ENCODE measurements at places on chromosomes 2 and 18.

- DNase-seq: peak; percentile 30
Measured at GRCh38 chr18:45910405-45911023, 56.6 kb downstream of the EPG5 start.

GRCh38 chr2:56325661-56326345, 142.0 kb downstream of the CCDC85A start:
- DNase-seq: no peak

GRCh38 chr2:68282811-68283418, 30.6 kb upstream of the PPP3R1 start:
- no peak for DNase-seq

DNA sequence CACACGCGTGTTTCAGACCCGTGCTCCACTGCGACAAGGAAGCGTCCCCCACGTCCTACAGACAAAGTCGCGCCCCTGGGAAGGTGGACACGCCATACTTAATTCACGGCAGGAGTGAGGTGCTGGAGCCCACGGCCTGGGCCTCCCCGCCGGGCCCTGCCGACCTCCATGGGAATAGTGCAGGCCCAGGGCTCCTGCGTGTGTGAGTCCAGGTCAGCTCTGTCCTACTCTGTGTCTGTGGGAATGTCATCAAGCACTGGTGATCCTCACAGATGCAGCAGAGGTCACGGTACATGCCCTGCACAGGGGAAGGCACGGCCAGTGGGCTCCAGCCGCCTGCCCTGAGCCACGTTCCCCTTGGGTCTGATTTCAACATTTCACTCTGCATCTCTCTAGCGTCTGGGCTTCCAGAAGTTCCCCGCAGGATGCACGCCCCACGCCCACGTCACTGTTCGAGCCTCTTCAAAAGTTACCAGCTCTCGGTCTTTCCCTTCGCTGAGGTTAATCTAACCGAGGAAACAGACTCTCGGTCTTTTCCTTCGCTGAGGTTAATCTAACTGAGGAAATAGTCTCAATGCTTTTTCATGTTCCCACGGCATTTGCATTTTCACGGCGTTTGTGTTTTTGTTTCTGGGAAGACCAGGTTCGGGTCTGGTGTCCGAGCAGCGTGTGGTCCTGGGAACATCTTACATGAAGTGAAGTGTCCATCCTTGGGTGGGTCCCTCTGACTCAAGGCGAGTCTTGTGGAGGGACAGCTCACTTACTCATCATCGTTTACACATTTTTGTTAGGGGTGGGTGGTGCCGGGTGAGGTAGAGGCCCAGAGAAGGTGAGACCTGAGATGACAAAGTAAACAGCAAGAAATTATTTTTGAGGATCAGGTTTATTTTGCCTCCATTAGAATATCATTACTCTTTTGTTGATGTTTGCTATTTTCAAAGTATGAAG, 157.3 kb upstream of the ALKAL2 start:
- DNase-seq: no peak

DNA sequence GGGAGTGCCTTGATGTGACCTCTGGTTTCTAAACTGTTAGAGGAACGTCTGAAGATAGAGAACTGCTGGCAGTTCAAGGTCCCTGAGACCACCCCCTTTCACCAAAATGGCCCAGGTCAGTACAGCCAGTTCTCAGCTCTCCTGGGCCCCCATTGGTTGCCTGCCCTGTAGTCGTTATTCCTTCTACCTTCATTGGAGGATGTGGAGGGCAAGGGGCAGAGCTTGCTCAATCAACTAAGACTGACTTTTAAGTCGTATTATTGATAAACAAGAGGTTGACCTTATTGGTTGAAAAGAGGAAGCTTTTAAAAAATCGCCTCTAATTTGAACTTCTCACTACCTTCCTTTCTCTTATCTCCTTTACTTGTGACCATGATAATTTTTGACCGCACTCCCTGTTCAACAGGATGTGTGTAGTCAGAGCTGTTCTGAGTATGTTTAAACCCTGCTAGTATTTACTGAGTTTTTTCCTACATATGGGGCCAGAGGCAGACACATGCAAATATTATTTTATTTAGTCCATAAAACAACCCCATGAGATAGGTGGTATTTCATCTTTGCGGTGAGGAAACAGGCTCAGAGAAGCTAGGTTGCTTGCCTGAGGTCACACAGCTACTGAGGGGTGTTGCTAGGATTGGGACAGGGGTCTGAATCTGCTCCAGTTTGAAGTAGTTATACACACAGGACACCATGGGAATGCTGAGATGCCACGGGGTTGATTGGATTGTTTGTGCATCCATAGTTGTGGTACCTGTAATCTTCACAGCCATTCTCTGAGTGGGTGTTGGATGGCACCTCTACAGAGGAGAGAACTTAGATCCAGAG, 65.9 kb downstream of the TMEM247 start:
- DNase-seq: no peak

DNA sequence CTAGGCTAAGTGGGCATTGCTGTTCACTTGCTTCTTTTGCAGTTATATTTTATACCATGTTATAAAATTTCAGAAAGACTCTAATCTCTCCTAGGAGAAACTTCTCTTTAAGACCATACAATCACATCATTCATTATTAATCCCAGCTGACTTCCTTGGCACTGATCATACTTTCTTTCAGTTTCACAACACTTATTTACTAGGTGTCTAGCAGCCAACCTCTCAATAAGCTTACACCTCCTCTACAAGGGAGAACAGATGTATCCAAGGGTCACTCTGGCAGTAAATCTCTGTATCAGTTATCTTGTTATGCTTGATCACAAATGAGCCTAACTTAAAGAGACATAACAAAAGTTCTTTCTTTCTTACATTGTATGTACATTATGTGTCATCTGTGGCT, 69.8 kb upstream of the EPB41L5 start:
- DNase-seq: no peak
